Fibroblast of skin of left biceps (primary cell): ENCODE measurements at places on chromosomes 6 and 20.

GRCh38 chr6:137094411-137095008, 49.7 kb upstream of the IL20RA start:
- peak; percentile 21 for DNase-seq

- DNase-seq = no peak
Observed at GRCh38 chr20:57667924-57668782, 41.7 kb downstream of the PMEPA1 start.

DNA sequence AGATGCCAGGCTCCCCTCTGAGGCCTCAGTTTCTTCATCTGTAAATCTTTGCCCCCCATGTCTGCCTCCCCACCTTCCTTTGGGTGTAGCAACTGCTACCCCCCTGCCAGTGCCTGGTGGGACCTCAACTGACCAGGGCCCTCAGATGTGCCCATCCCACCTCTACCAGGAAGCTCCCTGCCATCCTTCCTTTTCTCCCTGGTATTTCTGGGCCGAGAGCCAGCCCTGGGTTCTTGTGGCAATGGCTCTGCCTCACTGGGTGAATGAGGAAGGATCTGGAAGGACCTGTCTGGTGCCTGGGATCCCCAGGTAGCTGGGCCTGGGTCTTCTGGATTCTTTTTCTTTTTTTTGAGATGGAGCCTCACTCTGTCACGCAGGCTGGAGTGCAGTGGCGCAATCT, 141.1 kb upstream of the RNF24 start:
- DNase-seq = no peak

DNA sequence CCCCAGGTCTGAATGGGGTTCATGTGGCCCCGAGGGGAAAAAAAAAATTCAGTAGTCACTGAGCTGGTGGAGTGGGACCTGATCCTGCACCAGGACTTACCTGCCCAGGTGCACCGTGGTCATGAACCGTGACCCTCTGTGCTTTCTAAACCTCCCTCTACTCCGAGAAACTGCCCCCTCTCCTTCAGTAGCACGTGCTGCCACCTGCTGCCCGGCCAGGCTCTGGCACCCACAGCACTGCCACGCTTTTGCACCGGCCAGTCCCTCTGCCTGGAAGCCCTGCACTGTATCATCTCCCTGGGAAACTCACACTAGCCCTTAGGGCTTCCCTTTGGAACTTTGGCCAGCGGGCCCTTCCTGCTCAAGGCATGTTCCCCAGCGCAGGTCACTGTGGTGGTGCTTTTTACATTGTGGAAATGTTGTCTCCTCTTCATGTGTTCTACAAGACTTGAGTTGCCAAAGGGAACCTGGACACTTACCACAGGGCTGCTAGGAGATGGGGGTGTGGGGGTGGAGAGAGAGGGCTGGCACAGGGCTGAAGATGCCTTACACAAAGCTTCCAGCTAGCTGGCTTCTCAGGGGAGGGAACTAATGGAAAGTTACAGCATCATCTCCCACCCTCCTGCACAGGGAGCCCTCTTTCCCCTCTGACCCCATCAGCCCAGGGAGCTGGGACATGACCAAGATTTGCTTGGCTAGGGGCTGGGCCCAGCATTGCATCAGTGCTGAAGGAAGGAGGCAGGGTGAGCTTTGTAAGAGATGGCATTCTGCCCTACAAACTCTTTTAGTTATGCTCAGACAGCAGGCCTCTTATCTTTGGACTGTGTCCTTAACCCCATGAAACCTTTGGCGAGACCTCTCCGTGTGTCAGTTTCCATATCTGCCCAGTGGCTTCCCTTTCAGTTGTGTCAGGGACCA, 2.5 kb upstream of the PTPRT start:
- no peak for DNase-seq

GRCh38 chr20:21982559-21982958, 277.1 kb downstream of the PAX1 start:
- DNase-seq = no peak

- peak; percentile 21 for DNase-seq
Observed at GRCh38 chr6:71294121-71294523, 5.5 kb downstream of the OGFRL1 start.

DNA sequence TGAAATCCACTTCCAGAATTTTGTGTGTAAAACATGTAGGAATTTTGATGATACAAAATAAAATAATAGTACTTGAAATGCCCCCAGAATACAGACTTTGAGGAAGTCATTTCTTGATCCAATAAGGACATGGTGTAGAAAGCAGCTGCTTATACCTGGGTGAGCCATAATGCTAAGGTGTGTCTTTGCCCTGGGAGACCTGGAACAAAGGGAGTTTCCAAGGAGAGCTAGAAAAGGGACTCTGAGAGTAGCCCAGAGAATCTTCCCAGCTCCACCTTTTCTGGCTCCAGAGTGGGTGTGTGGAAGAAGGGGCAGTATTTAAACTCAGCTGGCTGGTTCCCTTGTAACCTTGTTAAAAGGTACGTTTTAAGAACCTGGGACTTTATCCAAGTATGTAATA, 77.7 kb downstream of the SOBP start:
- DNase-seq = no peak

DNA sequence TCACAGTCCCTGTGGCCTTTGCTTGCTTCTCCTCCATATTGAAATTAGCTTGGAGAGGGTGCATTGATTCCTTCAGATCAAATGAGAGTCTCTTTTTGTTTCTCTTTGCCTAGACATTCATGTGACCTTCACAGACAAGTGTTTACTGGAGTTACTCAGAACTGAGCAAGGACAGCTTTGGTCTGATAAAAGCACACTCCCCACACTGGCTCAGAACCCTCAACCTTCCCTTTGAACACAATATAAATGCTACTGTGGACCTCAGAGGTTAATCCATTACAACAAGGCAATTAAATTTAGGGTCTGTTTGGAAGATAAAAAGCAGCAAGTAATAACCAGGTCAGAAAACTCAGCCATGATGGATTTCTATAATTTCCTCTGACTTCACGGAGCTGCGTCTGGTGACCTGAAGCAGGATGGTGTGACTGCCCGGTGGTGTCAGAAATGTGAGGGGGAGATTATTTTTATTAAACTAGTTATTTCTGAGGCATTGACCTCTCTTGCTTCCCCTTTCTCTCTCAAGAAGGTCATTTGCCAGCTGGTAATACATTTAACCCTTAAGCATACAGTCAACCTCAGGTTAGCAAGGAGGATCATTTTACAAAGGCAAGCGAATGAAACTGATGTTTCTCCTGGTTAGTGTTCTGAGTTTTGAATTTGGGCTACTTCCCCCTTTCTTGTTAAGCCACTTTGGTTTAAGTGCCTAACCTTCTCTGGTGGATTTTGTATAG, 208.2 kb downstream of the CLIC5 start:
- no peak for DNase-seq

DNA sequence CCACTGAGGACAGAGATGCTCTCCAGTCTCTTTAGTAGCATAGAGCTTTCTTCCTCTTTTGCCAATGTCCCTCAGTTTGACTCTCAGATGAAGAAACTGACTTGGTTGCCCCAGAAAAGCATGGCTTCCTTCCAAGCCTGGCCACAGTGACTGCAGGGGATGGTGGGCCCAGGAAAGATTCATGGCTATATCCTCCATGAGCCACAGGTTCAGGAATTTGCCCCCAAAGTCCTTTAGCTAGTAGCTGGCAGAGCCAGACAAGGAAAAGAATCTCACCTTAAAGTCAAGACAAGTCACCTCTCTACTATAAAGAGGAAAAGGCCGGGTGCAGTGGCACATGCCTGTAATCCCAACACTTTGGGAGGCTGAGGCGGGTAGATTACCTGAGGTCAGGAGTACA, 43.4 kb downstream of the TRAM2 start:
- no peak for DNase-seq

GRCh38 chr6:31467151-31467550, 30.8 kb upstream of the MICB start:
- DNase-seq = no peak

DNA sequence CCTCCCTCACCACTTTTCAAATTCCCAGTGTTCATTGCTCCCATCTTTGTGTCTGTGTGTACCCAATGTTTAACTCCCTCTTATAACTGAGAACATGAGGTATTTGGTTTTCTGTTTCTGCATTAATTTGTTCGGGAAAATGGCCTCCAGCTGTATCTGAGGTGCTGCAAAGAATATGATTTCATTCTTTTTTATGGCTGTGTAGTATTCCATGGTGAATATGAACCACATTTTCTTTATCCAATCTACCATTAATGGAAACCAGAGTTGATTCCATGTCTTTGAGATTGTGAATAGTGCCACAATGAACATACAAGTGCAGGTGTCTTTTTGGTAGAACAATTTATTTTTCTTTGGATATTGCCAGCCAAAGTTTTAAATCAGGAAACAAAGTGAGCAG, 10.4 kb downstream of the CD24 start:
- DNase-seq = no peak

DNA sequence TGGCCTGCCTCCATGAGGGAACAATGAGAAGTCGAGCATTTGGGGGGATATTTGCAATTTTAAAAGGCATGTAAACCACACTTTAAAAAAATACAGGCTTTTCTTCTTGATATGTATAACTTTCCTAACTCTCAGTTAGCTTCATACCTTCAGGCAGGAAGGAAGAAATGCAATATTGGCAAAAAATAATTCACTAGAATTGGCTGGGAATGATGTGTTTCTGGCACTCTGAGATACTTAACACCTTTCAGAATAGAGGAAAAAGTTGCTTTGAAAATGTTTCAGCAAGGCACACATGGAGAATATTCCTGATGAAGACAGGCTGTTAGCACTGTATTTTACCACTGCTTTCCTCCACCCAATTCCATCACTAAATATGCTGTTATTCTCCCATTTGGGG, 747.6 kb downstream of the HDGFL1 start:
- no peak for DNase-seq

GRCh38 chr20:59786801-59787537, 146.5 kb downstream of the SYCP2 start:
- no peak for DNase-seq

DNA sequence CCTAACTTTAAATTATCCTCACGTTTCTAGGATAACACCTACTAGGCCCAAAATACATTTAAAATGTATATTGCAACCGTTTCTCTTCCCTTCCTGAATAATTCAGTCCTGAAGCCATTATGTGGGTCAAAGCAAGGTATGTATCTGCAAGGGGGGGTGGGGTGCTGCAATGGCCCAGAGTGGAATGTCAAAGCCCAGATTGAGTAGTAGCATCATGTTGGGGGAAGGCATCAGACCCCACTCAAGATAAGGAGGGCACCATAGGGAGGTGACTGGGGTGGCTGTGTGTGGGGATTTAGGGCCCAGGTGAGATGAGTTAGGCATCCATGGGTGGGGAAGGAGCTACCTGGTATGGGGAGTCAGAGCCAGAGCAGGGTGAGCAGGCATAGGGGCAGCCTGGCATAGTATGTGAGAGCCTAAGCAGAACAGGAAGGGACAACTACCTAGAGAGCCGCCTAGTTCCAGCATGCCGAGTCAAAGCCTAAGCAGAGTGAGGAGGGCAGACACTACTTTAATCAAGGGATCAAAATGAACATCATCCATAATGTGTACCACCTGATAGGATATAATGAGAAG, 48.2 kb downstream of the ZNF292 start:
- no peak for DNase-seq

DNA sequence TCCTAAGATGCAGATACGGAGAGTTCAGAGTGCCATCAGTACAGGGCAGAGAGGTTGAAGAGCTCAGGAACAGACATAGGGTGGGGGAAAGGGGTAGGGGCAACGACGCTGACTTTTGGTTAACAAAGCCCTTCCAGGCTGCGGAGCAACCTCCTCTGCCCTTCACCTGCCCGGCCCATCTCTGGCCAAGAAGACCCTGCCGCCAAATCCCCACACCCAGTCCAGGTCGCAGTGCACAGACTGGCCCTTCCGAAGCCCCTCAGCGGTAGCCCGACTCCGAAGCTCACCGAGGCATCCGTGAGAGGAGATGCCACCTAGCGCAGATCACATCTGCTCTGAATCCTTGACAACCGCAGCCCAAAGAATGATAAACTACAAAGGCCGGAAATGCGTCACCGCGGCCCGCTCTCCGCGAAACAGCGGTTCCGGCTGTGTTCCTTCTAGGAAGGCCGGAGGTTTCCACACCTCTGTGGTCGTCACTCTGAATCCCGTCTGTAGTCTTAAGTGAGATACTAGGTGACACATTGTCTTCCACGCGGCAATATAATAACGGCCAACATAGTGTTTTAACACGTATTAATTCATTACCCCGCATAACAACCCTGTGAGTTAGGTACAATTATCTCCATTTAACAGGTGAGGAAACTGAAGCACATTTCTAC, at the start of gene ZSCAN23:
Gene ZSCAN23 (minus strand): TSS at position 380 of the 662 bp plus-strand sequence. CDS start 7,225 bp downstream, outside the sequence.
- DNase-seq = peak; percentile 71

GRCh38 chr20:46937157-46937523, 42.5 kb downstream of the EYA2 start:
- DNase-seq = no peak

GRCh38 chr6:133707456-133707855, 181.5 kb upstream of the TCF21 start:
- peak; percentile 88 for DNase-seq
